Occipital lobe (tissue), 3 donors: ENCODE measurements at places on chromosomes 6 and 20. TPM values are rescaled to one million over a fixed set of nuclear protein-coding genes. Genes with fewer than 3 reads are reported as not detected.

GRCh38 chr20:19251958-19252357 is 39.5 kb downstream of the SLC24A3 start:
- DNase-seq = no peak

- DNase-seq = no peak
These were observed 10.5 kb downstream of the CRISP3 start for GRCh38 chr6:49733680-49734079.

DNA sequence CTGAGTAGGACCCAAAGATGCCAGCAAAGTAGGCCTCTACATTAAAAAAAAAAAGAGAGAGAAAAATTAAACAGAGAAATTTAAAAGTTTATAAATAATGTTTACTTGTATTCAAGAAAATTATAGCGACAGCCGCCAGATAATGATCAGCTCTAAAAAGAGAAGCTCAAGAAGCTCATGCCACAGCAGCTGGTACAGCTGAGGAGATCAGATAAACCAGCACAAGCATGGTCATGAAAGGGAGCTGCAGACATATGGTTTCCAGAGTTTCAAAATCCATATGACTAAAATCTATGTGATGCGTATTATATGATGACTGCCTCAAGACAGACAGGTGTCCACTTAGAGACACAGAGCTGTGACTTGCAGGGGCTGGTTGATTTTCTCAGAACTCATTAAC is 13.6 kb upstream of the HLA-C start:
- DNase-seq = no peak

DNA sequence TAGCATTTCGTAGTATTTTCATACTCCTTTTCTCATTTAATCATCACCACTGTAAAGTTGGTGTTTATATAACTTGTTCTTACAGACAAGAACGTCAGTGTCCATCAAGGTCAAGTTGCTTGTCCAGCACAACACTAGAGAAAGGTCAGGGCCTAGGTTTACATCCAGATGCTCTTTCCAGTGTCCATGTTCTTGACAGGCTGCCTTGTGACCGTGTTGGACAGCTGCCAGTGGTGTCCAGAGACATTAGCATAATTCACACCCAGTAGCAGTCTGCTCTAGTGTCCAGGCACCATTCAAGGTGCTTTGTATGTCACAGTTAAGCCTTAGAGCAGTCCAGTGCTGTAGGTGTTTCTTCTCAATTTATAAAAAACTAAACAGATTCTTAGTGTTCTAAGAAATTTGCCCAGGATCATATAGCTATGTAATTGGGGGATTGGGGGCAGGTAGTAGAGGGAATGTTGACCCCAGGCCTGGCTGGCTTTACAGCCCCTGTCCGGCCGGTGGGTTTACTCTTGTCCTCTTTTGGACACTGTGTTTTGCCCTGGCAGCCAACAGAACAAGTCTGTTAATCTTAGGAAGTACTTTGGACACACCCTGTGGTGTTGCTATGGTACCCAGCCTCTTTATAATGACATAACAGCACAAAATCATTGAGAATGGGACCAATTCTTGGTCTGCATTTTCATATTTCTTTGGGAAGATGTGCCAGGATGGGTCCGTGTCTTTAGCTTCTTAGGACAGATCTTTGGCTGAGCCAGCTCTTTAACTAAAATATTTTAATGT is 8.0 kb downstream of the STK35 start:
- no peak for DNase-seq

- DNase-seq = no peak
These were observed 11.1 kb upstream of the FAM83C start for GRCh38 chr20:35303382-35303734.

- DNase-seq = no peak
These were observed 129.7 kb downstream of the CEP57L1 start for GRCh38 chr6:109224994-109225393.

DNA sequence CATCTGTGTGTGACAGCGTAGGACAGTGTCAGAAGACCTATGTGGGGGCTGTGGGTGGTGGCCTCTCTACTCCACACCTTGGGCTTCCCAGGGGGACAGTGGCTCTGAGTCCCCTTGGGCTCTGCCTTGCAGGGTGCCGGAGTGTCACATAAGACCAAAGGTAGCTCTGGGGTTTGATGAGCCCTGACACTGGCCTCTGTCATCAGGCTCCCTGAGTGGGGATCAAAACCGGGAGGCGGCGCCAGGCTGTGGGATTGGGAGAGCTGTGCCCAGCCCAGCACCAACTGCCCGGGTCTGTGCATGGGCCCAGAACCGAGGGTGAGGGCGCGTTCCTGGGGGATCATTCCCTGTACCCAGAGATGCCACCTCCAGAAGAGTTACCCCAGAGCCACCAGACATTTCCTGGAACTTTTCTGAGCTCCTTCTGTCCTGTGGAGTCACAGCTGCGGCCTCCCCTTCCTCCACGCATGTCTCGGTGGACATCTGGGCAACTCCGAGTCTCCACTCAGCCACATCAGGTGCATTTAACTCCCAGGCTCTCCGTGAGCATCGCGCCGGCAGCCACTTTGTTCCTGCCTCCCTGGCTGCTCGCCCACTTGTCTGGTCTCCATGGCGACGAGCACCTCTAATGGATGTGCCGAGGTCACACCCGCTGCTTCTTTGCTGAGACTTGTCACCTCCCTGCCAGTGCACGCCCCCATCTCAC is 94.7 kb downstream of the TMEM242 start:
- peak; percentile 66 for DNase-seq

DNA sequence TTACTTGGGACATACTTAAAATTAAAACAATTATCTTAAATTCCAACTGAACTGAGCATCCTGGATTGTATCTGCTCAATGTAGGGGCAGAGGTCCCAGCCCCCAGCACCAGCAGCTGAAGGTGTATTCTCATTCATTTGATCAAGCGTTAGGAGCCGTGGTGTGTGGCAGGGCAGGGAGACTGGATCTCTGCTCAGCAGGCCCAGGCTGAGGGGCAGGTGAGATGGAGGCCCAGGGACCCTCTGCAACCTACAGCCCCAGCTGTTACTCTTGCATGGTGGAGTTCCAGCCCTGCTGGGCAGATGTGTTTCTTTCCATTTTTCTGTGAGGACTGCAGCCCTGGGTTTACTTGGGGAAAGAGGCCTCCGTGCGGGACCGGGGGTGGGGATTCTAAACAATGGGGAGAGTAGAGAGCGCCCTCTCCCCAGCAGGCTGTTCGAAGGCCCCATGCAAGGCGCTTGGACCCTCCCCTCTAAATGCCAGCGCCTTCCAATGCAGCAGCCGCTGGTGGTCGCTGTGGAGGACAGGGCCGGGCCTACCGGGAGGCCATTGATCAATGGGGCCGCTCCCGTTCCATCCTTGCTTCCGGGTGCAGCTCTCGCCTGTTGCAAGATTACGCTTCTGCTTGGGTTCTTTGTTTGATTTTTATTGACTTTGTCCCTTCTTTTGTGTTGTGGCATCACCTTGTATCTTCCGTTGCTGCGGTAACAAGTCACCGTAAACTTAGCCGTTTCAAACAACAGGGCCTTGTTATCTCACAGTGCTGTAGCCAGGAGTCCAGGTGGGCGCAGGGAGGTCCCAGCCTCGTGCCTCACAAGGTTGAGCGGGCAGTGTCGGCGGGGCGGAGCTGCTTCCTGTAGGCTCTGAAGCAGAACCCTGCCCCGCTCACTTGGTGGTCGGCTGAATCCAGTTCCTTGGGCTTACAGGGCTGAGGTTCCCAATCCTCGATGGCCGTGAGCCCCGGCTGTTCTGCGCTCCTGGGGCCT is 134.8 kb upstream of the PHACTR3 start:
- DNase-seq = no peak

DNA sequence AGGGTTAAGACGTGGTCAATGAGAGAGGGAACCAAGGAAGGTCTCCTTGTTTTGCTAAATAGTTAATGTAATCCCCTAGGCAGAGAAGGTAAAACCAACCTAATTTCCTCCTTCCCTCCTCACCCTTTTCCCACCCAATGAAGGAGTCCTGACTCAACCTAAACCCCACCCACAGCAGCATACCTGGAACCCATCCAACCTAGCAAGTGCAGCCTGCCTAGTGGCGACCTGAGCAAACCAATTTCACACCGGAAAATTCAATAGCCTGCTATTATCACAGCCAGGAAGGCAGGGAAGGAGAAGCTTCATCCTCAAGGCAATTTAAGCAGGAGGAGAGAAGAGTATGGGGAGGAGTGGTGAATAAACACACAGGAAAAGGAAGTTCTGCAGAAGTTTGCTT is 46.9 kb downstream of the OSTM1 start:
- DNase-seq = no peak

GRCh38 chr20:35273449-35274171 is 4.3 kb downstream of the MMP24OS start:
- peak; percentile 24 for DNase-seq

DNA sequence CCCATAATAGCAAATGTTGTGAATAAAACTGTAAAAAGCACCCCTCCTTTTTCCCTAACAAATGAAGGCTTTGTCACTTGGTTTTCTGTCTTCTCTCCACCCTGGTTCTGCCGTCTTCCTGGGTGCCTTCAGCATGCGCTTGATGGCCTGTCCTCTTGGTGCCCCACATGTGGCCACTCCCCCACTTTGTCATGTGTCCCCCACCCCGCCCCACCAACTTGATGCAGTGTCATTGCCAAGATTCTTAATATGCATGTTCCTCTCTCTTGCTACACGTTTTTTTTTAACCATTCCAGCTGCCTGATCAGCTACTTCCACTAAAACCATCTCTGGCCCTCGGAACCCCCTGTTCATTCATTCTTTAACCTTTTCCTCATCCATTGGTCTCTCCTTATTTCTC is 340.3 kb downstream of the QKI start:
- DNase-seq = no peak

DNA sequence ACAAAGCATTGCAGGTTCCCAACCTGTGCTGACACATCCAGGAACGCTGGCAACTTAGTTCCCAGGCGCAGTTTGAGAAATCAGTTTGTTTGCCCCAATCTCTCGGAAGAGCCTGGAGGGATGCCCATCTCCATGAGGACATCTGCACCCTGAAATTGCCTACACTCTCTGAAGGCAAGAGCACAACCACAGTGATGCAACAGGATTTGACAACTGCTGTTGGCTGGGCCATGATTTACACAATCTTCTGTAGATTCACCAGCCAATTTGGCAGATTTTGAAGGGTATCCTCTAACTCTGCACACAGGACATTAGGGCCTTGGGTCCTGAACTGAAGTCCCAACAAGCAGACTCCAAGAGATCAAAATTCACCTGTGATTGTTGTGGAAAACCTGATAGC is 3.4 kb downstream of the APMAP start:
- no peak for DNase-seq

- DNase-seq = no peak
These were observed 600 bp upstream of the SYNJ2 start for GRCh38 chr6:157981132-157981394.

GRCh38 chr20:39298571-39299506 is 336.7 kb downstream of the DHX35 start:
- DNase-seq = no peak

- no peak for DNase-seq
These were observed 29.2 kb downstream of the C6orf58 start for GRCh38 chr6:127606131-127606562.

GRCh38 chr6:130932438-130932837 is 105.2 kb downstream of the SMLR1 start:
- no peak for DNase-seq

DNA sequence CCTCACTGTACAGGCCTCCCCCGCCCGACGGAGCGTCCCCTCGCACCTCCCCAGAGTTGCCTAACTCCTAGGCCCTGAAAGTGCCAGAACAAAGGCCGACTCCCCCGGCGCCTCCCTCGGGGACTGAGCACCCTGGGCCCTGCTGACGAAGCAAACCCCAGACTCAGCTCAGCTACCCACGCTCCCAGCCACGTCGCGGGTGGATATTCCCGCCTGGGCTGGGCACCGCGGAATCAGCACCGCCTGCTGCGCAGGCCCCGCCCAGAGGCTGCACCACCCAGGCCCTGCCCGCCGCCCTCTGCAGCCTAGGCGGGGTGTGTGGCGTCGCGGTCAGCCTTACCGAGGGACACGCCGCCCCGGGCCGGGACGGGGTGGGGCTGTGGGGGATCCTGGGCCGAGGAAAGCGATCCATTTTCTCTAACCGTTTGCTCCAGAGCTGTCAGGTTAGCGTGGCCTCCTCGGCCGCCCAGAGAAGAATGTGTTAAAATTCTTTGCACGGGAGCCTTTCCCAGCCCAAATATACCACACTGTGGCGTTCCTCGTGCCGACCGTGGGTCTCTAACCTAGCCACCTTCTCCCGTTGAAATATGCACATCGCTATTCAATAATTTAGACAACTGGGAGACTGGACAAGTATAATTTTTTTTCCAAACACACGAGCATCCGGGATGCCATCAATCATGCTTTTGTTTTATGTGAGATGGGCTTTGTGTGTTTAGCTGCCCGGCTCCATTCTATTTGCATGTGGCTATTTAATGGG is 31.4 kb downstream of the TFAP2A start:
- no peak for DNase-seq

DNA sequence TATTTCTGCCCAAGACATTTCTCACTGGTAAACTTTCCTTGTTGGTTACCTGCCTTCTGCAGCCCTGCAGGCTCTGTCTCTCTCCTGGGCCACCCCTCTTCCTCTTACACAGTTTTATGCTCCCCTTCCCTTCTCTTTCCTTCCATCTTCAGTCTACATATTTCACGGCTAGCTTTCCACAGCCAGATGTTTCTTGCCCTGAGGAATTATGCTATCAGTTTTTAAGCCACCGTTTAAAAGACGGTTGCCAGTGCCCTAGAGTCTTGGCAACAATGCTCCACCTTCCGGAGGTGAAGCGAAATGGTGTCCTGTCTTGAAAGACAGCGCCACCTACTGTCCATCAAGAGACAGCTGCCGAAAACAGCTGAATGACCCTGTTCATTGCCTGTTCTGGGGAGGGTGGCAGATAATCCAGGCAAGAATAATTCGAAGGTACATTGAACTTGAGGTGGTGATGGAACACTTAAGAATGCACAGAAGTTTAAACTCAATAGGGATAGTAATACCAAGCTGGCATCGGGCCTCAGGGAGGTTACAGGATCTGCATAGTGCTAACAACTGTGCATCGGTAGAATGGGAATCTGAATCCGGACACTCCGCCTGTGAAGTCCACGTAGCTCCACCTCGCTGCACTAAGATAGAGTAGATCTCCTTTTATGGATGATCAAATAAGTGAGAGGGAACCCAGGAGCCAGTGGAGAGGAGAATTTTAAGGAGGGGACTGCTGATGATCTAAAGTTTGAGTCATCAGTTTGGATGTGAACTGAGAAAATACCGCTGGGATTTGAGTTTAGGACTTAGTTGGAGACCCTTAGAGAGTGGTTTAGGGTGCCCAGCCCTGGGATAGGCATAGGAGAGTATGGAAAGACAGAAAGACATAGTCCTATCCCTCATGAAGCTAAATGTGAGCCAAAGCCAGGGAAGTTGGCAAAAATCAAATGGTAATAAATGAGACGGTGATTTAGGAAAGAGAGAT is 4.8 kb upstream of the TRIM40 start:
- peak; percentile 7 for DNase-seq

The EEF1A2 gene
- 214 TPM for total RNA-seq

The MEI4 gene
- 0.47 TPM for total RNA-seq

The LAMA4 gene
- total RNA-seq = 19.2 TPM

The RAB44 gene
- total RNA-seq = not detected

The TCP11 gene
- 0.31 TPM for total RNA-seq

The TRIM31 gene
- total RNA-seq = not detected

The GGTLC1 gene
- not detected for total RNA-seq

The PAK1IP1 gene
- 22.1 TPM for total RNA-seq

The TJAP1 gene
- 5.0 TPM for total RNA-seq

The RBBP9 gene
- 28.4 TPM for total RNA-seq

The SEL1L2 gene
- 0.62 TPM for total RNA-seq
